Activated B cell treated with CpG ODN at 0.5 μM for 24 hours (primary cell): ENCODE measurements at places on chromosomes 2 and 18. TPM values are rescaled to one million over a fixed set of nuclear protein-coding genes. Genes with fewer than 3 reads are reported as not detected.

Gene DES
- not detected in 2 replicates for total RNA-seq

Gene CNTNAP5
- not detected in 2 replicates for total RNA-seq

Gene LIPG
- total RNA-seq, result 0.29 TPM in 1 of 2 replicates, not detected in the other

Gene MMADHC
- total RNA-seq, result 69.6 and 72.0 TPM in 2 replicates

Gene GBX2
- total RNA-seq, result not detected in 2 replicates

Gene MRPL19
- total RNA-seq, result 39.1 and 39.6 TPM in 2 replicates
